NCI-H187 treated with DMSO at 0.1 percent for 48 hours (cell line): ENCODE measurements at places on chromosomes 3 and 15.

- DNase-seq = no peak
These were observed 216.0 kb downstream of the DIPK2A start for GRCh38 chr3:144187531-144188210.

GRCh38 chr3:125332504-125332903, 42.6 kb downstream of the ZNF148 start:
- DNase-seq = no peak

DNA sequence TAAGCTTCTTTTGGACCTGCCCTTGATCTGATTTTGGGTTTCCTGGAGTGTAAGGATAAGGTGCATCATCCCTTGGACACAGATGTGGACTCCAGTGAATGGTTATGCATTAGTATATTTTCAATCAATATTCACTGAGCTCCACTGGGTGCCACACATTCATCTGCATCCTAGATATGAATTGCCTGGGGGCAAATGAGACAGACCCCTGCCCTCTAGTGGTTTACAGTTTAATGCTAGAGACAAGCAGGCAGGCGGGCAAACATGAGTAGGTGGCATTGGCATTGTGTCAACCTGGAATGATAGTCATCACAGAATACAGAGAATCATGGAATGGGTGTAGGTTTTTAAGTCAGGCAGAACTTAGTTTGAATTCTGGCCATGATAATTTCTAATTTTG, 252.5 kb upstream of the SOX14 start:
- no peak for DNase-seq

GRCh38 chr3:183478501-183478900, 50.1 kb upstream of the MCF2L2 start:
- no peak for DNase-seq

GRCh38 chr3:133455281-133455680, 55.4 kb downstream of the BFSP2 start:
- DNase-seq = no peak

- no peak for DNase-seq
These were observed 10.8 kb upstream of the FYCO1 start for GRCh38 chr3:46006238-46007032.

DNA sequence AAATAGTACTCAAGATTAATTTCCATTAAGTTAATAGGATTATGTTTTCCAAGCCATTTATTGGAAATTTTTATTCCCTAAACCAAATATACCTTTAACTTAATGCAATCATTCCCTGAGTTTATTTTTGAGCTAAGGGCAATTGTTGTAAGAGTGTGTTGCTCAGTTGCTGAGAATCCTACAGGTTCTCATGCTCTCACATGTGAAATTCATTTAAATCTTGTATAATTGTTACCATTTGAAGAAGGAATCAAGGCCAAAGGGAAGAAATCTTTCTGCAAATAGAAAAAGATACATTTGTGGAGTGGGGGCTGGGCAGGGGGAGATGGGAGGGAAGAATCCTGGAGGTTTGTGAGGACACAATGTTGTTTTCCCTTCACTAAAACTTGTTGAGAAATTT, 202.7 kb upstream of the STRIT1 start:
- DNase-seq = no peak

DNA sequence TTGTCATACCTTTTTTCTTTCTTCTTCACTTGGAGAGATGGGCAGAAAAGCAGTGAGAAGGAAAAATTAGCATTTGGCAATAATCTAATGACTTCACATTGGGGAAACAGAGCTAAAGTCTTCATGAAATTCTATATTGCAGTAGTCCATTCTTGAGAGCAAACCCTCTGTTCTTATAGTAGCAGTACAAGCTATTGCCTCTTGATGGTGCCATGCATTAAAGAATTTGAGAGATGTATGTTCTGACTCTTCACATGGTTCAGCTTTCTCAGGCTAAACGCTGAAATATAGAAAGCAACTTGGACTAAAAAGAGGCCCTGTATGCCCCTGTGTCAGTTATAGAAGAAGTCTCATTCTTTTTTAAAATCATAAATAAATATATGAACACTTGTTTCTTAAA, 36.0 kb downstream of the PHLDB2 start:
- DNase-seq = no peak

GRCh38 chr3:146709969-146710368, 104.8 kb upstream of the PLSCR5 start:
- DNase-seq = no peak

DNA sequence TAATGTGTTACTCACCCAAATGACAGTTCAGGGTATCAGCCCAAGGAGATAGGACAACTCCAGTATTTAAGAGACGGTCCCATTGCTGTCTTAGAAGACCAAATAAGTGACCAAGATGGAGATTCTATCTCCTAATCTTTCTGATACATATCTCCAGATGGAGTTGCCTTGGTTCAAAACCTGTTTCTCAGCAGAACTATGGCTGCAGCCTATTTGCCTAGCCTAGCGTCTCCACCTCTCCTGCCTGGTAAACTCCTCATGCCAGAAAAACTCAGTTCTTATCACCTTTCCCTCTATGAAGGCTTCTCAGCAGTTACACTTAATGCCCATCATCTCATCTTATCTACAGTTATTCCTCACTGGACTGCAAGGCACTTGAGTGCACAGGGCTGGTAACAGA, 1.2 kb upstream of the CSPG5 start:
- no peak for DNase-seq

DNA sequence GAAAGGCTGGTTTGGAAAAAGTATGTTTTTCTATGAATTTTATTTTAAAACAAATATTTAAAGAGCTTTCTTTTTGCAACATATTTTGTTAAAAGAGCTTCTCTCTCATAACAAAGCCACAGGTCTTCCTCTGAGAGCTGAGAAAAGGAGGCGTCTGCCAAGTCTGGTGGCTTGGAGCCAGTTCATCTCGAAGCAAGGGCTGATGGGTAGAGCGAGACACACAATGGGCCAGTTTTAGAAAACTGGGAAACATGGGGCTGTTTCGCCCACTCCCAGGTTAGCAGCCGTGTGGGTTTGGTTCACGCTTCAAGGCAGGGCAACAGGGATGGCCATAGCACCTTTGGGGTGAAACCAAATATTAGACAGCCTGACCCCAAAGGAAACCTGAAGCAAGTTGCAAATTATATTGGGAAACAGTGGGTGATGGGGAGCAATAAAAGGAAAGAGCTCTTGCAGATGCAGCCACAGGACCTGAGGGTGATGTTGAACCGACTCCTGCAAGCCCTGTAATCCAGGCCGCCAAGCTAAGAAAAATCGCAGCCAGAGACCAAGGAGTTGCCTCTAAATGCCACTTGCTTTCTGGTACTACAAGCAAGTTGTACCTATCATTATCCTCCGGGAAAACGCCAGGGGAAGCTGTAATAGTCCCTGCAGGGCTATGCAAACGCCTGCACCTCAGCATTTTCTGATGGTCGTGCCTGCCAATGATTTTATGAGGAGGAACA, 88.4 kb upstream of the GALNT15 start:
- DNase-seq = no peak

DNA sequence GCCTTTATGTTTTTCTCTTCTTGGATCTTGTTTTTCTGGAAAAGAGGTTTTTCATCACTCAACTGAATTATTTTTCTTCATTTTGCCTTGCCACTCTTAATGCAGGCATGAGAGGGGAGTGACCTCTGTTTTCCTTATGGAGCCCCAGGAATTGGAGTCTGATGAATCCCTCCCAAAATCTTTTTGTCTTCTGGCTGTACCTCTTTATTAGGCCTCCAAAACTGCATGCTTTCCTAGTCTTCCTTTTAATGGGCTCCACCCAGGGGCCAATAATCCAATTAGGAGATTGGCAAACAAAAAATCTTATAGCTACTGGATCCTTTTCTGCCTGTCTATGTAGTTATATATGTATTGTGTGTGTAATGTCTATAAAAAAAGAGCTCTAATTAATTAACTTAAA, 192.4 kb upstream of the PEX5L start:
- no peak for DNase-seq

DNA sequence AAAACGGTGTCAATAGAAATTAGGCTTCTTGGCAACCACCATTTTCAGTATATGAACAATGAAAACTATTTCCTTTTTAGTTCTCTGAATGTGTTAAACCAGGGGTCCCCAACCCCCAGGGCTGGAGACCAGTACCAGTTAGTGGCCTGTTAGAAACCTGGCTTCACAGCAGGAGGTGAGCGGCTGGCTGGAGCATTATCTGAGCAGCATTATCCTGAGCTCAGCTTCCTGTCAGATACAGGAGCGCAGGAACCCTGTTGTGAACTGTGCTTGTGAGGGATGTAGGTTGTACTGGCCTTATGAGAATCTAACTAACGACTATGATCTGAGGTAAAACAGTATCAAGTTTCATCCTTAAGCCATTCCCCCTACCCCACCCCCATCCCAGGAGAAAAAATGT, 328.7 kb downstream of the ZBBX start:
- no peak for DNase-seq

- DNase-seq = no peak
These were observed 311.9 kb downstream of the PLOD2 start for GRCh38 chr3:145849115-145849514.

- DNase-seq = no peak
These were observed 58.9 kb downstream of the TMEM108 start for GRCh38 chr3:133096900-133097613.

- DNase-seq = no peak
These were observed 88.9 kb upstream of the PTX3 start for GRCh38 chr3:157347577-157348303.

GRCh38 chr3:188218603-188219002, 64.6 kb downstream of the LPP start:
- DNase-seq = no peak

DNA sequence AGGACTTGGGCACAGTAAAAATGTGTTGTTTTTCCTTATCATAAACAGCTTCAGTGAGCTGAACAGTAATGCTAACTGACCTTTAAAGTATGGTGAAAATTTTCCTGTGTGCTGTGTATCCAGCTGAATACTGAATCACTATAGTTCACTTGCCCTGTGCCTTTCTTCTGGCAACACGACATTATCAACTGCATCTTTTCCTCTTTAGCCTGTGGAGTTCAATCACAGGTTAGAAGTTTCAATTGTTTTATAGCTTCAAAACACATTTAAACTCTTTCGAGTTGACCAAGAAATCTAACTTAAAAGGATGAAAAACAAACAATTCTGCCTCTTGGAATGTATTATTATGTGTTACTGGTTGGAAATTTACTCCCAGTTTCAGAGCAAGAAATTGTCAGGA, 1120.7 kb upstream of the ALCAM start:
- DNase-seq = no peak
